ENCODE measurements at places on chromosomes 2 and 18.

DNA sequence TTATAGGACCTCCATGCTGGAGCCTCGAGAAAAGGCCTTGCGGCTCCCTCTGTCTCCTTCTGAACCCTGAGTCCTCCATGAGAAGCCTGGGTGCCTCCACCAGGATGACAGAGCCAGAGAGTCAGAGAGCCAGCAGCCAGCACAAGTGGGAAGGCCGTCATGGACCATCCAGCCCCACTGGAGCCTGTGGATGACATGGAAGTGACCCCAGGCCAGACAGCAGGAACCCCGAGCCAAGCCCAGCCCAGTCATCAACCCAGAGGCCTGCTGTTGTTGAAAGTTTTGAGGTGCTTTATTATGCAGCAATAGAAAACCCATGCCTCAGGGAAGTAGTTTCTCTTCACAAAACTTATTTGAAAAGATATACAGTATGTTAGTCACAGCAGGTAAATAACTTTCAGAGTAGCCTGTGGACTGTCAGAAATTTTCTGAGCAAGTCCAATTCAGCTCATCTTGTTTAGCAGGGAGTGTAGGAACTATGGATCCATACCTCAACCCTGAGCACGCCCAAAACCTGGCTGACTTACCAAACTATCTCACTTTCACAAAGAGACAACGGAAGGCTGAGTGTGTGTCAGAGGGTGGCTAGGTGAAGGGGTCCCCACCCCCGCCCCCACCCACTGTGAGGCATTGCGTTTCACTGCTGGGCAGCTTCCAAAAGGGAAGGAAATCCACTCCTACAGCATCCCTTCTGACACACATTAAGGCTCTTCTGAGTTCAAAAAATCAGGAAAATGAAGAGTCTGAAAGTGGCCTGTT lies 79.9 kb upstream of the NDUFV2 start:
- DNase-seq: no peak

DNA sequence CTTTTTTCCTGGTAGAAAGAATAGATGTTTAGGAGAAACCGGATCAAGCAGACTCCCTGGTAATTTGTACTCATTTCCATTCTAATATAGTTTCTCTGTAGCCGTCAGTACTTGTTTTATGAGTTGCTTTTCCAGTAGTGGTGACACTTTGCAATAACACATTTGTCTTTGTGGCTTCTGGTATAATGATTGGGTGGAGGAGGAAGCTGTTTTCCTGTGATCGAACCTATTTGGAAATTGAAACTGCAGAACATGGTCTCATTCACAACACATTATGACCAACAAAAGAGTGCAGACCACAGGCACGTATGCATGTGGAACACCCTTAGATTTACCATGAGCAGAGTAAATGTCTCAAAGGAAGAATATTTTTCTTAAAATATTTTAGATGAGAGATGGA lies 7.6 kb upstream of the SERPINB12 start:
- peak; percentile 72 for DNase-seq

- DNase-seq: peak; percentile 16
Measured at GRCh38 chr18:47993409-47993808, 63.0 kb upstream of the SMAD2 start.

DNA sequence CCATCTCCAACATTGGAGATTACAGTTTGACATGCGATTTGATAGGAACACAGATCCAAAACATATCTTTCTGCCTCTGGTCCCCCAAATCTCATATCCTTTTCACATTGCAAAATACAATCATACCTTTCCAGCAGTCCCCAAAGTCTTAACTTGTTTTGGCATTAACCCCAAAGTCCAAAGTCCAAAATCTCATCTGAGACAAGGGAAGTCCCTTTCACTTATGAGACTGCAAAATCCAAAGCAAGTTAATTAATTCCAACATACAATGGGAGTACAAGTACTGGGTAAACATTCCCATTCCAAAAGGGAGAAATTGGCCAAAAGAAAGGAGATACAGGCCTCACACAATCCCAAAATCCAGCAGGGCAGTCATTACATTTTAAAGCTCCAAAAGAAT lies 265.4 kb downstream of the GULP1 start:
- no peak for DNase-seq
